ENCODE measurements at places on chromosomes 7 and 10. TPM values are rescaled to one million over a fixed set of nuclear protein-coding genes. Genes with fewer than 3 reads are reported as not detected.

DNA sequence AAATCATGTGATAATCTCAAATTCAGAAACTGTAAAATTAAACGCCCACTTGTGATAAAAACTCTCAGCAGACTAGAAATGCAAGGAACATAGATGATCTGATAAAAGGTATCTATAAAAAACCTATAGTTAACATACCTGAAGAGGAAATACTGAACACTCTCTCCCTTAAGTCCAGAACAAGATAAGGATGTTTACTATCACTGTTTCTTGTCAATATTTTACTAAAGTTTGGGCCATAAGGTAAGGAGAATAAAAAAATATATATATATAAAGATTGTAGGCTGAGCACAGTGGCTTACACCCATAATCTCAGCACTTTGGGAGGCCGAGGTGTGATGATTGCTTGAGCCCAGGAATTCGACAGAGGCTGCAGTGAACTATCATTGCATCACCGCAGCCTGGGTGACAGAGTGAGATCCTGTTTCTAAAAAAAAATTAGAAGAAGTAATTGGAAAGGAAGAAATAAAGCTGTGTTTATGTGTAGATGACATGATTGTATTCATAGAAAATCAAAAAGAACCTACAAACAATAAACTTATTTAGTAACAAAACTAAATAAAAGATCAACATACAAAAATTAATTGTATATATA is 28.4 kb downstream of the MPLKIP start:
- H3K4me3 ChIP-seq = no peak overlapping the region
- no peaks in the 10 kb centered on the region for H3K36me3 ChIP-seq
- peak; percentile 23 for DNase-seq
- no peaks in the 10 kb centered on the region for H3K27me3 ChIP-seq

GRCh38 chr10:15815242-15815885 is 44.9 kb downstream of the MINDY3 start:
- no peaks in the 10 kb centered on the region for H3K4me1 ChIP-seq
- DNase-seq = no peak
- H3K27me3 ChIP-seq = no peaks in the 10 kb centered on the region

GSAP gene
- total RNA-seq = 3.7 TPM

- H3K27ac ChIP-seq = peak overlapping the region; percentile 46
- H3K36me3 ChIP-seq = no peaks in the 10 kb centered on the region
- H3K27me3 ChIP-seq = no peaks in the 10 kb centered on the region
- peak; percentile 55 for DNase-seq
Observed at GRCh38 chr10:58322072-58322834, 12.6 kb upstream of the UBE2D1 start.

GRCh38 chr7:37982423-37982822 is 62.0 kb downstream of the EPDR1 start:
- H3K27me3 ChIP-seq = no peaks in the 10 kb centered on the region
- no peak overlapping the region for H3K27ac ChIP-seq
- no peak for DNase-seq
- no peaks in the 10 kb centered on the region for H3K4me1 ChIP-seq
- H3K4me3 ChIP-seq = no peak overlapping the region
- no peaks in the 10 kb centered on the region for H3K36me3 ChIP-seq

DNA sequence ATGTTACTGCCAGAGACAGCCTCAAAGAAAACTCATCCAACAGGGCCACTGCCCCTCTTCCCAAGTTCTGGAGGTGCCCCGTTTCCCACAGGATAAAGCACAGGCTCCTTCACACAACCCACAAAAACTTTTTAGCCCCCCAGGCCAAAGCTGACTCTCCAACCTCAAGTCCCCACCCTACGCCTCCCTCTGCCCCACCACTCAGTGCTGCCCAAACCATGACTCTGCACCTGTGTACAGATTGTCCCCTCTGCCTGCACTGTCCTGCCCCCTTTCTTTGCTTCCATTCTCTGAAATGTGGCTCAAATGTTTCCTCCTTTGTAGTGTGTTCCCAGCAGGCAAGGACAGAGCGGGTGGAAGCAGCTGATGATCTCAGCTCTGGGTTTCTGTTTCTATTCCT is 284.0 kb downstream of the GRID1 start:
- no peaks in the 10 kb centered on the region for H3K4me1 ChIP-seq
- DNase-seq = no peak
- no peaks in the 10 kb centered on the region for H3K36me3 ChIP-seq
- H3K27me3 ChIP-seq = no peaks in the 10 kb centered on the region
- no peak overlapping the region for H3K27ac ChIP-seq

CCDC136 gene
- 5.8 TPM for total RNA-seq

- no peak overlapping the region for H3K4me3 ChIP-seq
- H3K27ac ChIP-seq = no peak overlapping the region
- H3K36me3 ChIP-seq = no peaks in the 10 kb centered on the region
- DNase-seq = peak; percentile 64
Observed at GRCh38 chr7:29113384-29114102, 32.8 kb downstream of the CPVL start.

DNA sequence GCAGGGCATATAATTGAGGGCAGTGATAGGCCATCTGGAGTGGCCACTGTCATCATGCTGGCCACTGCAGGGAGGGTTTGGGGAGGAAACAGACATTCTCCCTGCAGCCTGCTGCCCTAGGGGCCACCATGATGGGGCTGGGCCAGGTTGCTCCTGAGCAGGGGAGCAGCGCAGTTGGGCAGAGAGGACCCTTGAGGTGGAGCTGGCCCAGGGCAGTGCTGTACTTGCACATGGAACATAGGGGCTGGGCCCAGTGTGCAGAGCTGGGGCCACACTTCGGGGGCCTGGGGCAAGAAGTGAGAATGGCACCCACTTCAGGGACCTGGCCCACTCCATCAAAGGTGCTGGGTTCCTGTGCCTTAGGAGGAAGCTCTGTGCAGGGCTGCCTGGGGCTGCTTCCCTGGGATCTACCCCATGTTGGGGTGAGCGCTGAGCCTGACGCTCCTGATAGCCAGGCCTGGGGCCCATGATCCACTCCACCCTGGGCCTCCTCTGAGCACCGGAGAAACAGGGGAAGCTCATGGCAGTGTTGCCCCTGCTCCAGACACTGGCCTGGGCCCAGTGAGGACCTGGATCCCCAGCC is 21.3 kb upstream of the NUB1 start:
- no peak overlapping the region for H3K27ac ChIP-seq
- DNase-seq = no peak
- no peaks in the 10 kb centered on the region for H3K4me1 ChIP-seq
- no peaks in the 10 kb centered on the region for H3K27me3 ChIP-seq
- no peak overlapping the region for H3K4me3 ChIP-seq

DNA sequence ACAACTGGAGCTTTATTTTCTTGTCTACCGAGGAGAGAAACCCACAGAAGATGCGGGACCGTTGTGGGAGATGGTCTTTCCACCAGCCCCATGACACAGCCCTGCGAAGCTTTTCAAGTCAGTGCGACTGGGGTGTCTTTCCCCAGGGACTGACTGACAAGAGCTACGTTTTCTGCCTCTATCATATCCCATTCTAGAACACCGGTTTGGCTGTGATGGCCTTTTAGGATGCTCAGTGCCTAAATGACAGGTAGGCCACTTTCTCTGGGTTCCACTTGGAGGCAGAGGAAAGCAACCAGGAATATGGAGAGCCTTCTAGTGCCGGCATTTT is 16.9 kb downstream of the SLC13A4 start:
- DNase-seq = no peak
- H3K4me1 ChIP-seq = no peaks in the 10 kb centered on the region
- H3K27me3 ChIP-seq = no peaks in the 10 kb centered on the region
- H3K4me3 ChIP-seq = no peak overlapping the region
- H3K36me3 ChIP-seq = no peaks in the 10 kb centered on the region

DNA sequence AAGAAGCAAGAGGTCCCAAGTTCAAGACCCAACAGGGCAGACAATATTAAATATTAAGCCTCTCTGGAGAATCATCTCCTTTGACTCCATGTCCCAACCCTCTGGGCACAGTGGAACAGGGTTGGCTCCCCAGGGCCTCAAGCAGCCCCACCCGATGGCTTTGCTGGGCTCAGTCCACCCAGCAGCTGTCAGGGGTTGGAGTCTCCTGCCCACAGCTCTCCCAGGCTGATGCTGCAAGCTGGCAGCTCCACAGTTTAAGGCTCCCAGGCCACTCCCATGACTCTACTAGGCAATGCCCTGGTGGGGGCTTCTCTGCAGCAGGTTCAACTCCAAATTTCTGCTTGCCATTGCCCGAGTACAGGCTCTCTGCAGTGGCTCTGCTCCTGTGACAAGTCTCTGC is 55.1 kb downstream of the LARP4B start:
- H3K27ac ChIP-seq = no peak overlapping the region
- H3K27me3 ChIP-seq = no peaks in the 10 kb centered on the region
- no peak for DNase-seq
- no peaks in the 10 kb centered on the region for H3K36me3 ChIP-seq

- DNase-seq = no peak
- no peak overlapping the region for H3K4me3 ChIP-seq
- H3K36me3 ChIP-seq = no peaks in the 10 kb centered on the region
- H3K27ac ChIP-seq = no peak overlapping the region
Observed at GRCh38 chr10:86419101-86419500, 52.5 kb upstream of the GRID1 start.

MSS51 gene
- total RNA-seq = 1.4 TPM

DNA sequence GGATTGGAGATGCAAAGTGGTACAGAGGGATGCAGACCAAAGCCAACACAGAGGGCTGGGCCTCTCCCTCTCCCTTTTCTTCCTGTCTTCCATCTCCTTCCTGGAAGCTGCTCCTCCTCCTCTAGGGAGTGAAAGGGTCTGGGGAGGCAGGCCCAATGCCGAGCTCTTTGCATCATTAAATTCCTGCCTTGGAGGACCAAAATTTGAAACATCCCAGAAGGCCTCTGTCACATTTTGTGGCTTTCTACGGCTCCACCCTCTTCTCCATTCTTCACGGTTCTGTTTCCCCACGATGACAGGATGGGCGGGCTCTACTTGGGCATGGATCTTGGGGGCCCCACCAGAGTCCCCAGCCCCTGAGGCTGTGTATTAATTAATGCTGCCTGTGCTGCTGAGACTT is 76.4 kb downstream of the NEURL1 start:
- H3K27me3 ChIP-seq = no peaks in the 10 kb centered on the region
- H3K27ac ChIP-seq = no peak overlapping the region
- H3K4me1 ChIP-seq = no peaks in the 10 kb centered on the region
- no peak overlapping the region for H3K4me3 ChIP-seq
- H3K36me3 ChIP-seq = no peaks in the 10 kb centered on the region
- no peak for DNase-seq

- DNase-seq = peak; percentile 35
- no peaks in the 10 kb centered on the region for H3K4me1 ChIP-seq
- H3K36me3 ChIP-seq = no peaks in the 10 kb centered on the region
- H3K27ac ChIP-seq = no peak overlapping the region
Observed at GRCh38 chr7:149285603-149286002, 23.6 kb downstream of the ZNF783 start.
